ENCODE measurements at places on chromosomes 1 and 21. TPM values are rescaled to one million over a fixed set of nuclear protein-coding genes. Genes with fewer than 3 reads are reported as not detected.

The COL6A2 gene
- 310 TPM for total RNA-seq

The GPX7 gene
- 22.6 TPM for total RNA-seq

The MAP10 gene
- not detected for total RNA-seq

The KRTAP7-1 gene
- total RNA-seq, result not detected

The SPRR1A gene
- not detected for total RNA-seq

The HSPB7 gene
- total RNA-seq, result not detected

The IFI44L gene
- 0.56 TPM for total RNA-seq

The CRP gene
- not detected for total RNA-seq

The TOR3A gene
- total RNA-seq, result 30.8 TPM

The MARK1 gene
- total RNA-seq, result not detected

The FMO2 gene
- total RNA-seq, result not detected

The VANGL1 gene
- 22.4 TPM for total RNA-seq

The ANKRD45 gene
- total RNA-seq, result not detected

GRCh38 chr1:161298116-161298515, 11.7 kb downstream of the MPZ start:
- DNase-seq, result no peak

DNA sequence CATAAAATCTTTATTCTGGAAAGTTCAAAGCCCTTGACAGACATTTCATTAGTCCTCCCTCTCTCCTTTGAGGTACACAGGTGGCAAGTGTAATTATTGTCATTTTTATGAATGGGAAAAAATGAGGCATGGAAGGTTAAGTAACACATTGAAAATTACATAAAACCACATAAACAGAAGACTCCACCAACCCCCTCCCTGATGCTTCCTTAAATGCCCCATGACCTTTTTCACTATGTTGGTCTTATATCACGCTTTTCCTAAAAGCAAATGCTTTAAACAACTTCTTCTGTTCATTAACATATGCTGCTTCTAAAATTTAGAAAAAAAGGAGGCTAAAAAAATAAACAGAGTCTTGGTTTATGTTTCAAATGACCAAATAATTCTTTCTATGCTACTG, 648.4 kb downstream of the PTPRC start:
- DNase-seq, result no peak

- DNase-seq, result no peak
These were observed 5.2 kb upstream of the FAM89A start for GRCh38 chr1:231045286-231045685.

DNA sequence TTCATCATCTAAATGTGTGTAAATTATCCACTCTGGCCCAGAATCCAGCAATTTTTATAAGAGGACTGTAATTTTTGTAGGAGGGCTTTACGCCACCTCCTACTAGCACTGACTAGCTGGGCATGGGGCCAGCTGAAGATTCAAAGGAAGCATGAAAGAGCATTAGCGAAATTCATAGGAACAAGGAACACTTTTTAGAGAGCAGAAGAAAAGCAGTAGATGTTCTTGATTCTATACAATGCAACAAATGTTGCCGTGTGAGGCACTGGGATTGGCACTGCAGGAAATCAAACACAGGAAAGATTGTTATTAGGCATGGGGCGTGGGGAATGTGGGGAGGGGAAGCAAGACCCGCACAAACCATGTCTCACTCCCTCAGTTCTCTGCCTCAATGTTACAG, 58.4 kb upstream of the PARP1 start:
- no peak for DNase-seq

- DNase-seq, result no peak
These were observed 11.7 kb upstream of the ZNF436 start for GRCh38 chr1:23381233-23381885.

- DNase-seq, result no peak
These were observed 12.4 kb upstream of the RPS6KA1 start for GRCh38 chr1:26516987-26517765.

DNA sequence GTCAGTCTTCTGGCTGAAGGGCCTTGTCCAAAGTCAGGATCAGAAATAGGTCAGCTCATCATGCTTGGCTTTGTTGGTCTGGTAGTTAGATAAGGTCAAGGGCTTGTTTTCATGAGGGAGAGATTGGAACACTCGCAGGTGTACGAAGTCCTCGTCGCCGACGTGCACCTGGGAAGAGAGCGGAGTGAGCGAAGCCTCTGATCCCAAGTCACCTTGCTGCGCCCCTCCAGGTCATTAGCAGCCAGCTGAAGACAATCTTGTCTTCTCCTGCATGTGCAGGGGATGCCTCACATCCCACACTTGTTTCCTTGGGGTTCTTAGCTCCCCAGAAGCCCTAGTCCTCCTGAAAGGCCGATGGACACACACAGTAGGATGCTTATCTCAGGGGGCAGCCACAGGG, 1.9 kb downstream of the CSTB start:
- no peak for DNase-seq

- no peak for DNase-seq
These were observed 351.4 kb downstream of the HLX start for GRCh38 chr1:221230605-221231004.

GRCh38 chr1:77188770-77189169, 30.5 kb downstream of the PIGK start:
- no peak for DNase-seq

- peak; percentile 67 for DNase-seq
These were observed 170.8 kb downstream of the ADSS2 start for GRCh38 chr1:244280859-244281258.

GRCh38 chr21:41615613-41616012, 107.7 kb upstream of the TMPRSS2 start:
- no peak for DNase-seq

DNA sequence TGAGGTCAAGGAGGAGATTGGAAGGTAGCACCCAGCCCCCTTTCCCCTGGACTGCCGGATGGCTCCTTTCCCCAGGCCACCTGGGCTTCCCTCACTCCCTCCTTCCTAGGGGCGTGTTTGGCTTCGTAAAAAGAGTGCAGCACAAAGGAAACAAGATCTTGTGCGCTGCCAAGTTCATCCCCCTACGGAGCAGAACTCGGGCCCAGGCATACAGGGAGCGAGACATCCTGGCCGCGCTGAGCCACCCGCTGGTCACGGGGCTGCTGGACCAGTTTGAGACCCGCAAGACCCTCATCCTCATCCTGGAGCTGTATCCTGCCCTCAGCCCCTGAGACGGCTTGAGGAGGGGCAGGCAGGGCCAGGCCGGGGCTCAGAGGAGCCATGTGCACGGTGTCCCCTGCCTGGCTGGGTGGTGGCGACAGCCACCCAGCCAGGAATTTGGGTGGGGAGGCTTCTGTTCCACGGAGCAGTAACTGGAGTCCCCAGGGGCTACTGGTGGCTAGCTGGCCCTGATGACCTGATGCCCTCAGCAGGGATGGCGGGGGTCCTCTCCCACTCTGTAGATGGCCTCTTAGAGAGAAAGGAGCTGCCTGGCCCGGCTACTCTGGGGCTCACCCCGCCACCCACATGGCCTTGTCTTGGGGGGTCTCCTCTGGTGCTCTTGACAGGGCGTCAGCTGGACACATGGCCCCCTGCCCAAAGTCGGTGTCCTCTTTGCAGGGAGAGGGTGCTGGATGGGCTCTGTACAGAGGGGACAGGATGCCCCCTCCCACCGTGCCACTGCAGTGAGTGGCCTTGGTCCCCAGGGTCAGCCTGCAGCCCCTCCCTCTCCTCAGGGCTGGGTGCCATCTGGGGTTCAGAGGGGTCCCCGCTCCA, 39.5 kb downstream of the TRIM11 start:
- DNase-seq, result no peak

- no peak for DNase-seq
These were observed 2.8 kb downstream of the TCEA3 start for GRCh38 chr1:23421753-23422240.

DNA sequence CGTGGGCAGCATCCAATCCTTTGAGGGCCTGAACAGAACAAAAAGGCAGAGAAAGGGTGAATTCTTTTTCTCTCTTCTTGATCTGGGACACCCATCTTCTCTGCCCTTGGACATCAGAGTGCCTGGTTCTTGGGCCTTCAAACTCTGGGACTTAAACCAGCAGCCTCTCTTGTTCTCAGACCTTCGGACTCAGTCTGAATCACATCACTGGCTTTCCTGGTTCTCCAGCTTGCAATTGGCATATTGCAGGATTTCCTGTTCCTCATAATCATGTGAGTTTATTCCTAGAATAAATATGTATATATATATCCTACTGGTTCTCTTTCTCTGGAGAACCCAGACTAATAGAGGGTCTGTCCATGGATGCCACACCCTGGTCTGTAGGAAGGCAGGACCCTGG, 16.3 kb upstream of the TENT5C start:
- no peak for DNase-seq

DNA sequence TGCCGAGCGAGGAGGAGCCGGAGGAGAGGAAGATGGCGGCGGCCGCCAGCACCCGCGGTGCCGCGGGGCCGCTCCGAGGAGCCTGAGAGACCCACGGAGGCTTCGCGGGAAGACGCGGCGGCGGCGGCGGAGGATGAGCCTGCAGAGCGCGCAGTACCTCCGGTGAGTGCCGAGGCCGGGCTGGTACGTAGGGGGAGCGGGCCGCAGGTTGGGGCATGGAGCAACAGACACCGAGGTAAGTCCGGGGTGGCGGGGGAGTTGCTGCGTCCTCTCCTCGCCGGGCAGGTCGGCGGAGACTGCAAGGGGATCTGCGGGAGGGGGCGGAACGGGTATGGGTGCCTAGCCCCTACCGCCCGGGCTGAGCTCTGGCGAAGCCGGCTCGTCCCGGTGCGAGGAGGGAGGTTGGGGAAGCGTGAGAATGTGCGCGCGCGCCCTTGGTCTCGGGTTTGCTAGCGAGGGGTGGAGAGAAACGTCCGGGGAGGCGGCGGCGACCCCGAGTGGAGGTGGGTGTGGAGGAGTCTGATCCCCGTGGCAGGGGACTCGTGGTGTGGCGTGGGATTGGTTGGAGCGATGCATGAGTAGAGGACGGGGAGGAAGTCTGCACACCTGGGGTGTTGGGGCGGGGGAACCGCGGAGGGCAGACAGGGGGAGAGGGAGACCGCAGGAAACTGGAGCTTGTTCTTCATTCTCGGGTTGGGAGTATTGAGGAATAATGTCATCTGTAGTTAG, at the start of gene SMG7:
Gene SMG7, plus strand, starts transcription at position 12 of the 729 bp plus-strand sequence. Its CDS starts 122 bp downstream, at position 134.
- peak; percentile 54 for DNase-seq

DNA sequence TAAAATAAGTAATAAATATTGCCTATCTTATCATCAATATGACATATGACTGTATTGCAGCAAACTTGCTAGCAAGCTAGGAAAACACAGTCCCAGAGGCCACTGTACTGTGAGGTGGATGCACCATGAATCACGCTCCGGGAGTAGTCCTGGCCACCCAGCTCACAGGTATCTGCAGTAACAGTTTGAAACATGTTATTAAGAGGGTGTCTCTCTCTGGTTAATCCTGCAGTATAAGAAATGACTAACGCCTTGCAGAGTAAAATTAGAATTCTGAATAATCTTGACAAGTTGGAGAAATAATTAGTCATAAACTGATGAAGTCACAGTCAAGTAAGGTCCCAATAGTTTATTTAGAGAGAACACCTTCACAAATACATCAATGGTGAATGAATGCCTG, 34.0 kb upstream of the DPT start:
- no peak for DNase-seq

GRCh38 chr21:38903690-38904139, 98.0 kb downstream of the ETS2 start:
- DNase-seq, result no peak

- DNase-seq, result no peak
These were observed 1.1 kb upstream of the ZNF496 start for GRCh38 chr1:247332623-247333361.

DNA sequence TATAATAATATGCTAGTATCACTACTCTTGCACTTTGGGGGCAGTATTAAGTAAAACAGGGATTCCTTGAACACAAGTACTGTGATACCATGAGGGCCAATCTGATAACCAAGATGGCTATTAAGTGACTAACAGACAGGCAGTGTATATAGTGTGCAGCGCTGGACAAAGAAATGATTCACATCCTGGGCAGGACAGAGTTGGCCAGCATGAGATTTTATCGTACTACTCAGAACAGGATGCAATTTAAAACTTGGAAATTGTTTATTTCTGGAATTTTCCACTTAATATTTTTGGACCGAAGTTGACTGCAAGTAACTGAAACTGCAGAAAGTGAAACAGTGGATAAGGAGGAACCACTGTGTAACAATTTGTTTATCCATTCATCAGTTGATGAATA, 74.6 kb downstream of the DNTTIP2 start:
- DNase-seq, result peak; percentile 76

DNA sequence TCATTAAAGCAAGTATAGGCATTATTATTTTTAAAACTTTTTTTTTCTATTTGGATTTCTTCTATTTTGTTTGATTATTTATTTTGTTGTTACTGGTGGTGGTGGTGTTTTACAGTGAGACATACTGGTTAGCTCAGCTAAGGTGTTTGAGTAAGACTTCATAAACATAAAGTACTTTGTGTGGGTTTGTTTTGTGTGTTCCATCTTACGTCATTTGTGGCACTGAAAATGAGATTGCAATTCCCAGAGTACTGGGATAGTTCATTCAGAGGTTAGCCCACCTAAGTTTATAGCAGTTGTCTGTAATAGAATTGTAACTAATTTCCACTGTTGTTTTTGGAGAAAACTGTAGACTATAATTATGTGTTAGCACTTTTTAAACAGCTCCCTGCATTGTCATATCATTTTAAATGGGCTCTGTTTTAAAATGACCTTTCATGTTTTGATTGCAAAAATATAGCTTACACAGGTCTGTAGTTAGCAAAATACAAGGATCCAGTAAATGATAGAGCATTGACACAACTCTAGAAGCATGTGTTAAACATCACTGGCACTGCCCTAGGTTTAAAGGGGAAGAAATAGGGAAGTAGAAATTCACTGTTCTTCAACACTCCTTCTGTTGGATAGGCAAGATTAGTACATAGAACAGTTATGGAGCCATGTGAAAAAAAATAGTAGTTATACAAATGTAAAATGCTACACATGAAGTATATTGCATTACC, 171.7 kb downstream of the NFIA start:
- no peak for DNase-seq

- DNase-seq, result peak; percentile 97
These were observed at the start of gene ETV3 for GRCh38 chr1:157138220-157139051. Gene ETV3, minus strand, starts transcription at chr1:157138395. Its CDS starts 2,043 bp downstream, at chr1:157136352.

GRCh38 chr1:71986160-71986559, 296.2 kb downstream of the NEGR1 start:
- DNase-seq, result no peak

DNA sequence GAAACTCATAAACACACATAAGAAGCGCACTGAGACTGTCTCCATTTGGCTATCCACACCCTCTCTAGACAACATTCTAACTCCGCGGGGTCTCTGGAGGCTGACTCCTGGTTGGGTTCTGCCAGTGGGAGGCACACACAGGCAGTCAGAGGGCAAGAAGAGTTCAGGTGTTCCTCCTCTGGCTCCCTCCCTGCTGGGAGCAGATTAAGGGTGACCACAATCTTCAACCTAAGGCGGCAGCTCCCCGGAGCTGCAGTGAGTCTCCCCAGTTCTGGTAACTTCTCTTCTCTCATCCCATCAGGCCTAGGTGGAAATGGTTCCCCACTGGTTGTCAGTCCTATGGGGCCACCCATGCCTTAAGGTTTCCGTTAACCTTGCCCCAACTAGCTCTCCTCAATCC, 7.4 kb upstream of the TENT5C start:
- no peak for DNase-seq

All from SJSA1 (cell line).